Tibial nerve (tissue), 4 donors: ENCODE measurements at places on chromosomes 5 and 9.

GRCh38 chr5:142819292-142819691, 49.1 kb downstream of the ARHGAP26 start:
- no peak for DNase-seq

DNA sequence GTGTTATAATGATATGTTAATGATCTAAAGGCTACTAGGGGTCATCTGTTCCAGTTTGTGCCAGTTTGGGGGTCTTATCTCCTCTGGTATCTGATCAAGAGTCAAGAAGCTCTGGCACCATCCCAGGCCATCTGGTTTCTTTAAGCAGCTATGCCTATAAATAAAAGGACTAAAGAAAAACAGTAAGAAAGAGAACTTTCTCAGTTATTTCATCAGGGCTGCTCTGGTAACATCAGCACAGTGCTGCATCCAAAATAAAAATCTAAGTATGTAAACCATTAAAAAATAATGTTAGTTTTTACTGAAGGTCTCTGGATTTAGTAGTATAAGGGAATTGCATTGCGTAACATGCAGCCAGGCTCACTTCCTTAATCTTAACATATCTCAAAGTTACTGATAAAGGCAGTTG, 185.0 kb downstream of the NR2F1-AS1 start:
- DNase-seq, result no peak

GRCh38 chr9:137247135-137247915, 3.8 kb upstream of the STPG3 start:
- DNase-seq, result no peak

- DNase-seq, result peak; percentile 57
Observed at GRCh38 chr5:91119981-91120850, 262.9 kb downstream of the ARRDC3 start.

- DNase-seq, result peak; percentile 42
Observed at GRCh38 chr9:92406477-92406876, 2.1 kb upstream of the OGN start.

GRCh38 chr9:121947775-121948174, 145.3 kb downstream of the TTLL11 start:
- DNase-seq, result no peak
